ENCODE measurements at places on chromosomes 3 and 15.

- DNase-seq = no peak
These were observed 7.3 kb downstream of the KIF23 start for GRCh38 chr15:69421498-69421897.

DNA sequence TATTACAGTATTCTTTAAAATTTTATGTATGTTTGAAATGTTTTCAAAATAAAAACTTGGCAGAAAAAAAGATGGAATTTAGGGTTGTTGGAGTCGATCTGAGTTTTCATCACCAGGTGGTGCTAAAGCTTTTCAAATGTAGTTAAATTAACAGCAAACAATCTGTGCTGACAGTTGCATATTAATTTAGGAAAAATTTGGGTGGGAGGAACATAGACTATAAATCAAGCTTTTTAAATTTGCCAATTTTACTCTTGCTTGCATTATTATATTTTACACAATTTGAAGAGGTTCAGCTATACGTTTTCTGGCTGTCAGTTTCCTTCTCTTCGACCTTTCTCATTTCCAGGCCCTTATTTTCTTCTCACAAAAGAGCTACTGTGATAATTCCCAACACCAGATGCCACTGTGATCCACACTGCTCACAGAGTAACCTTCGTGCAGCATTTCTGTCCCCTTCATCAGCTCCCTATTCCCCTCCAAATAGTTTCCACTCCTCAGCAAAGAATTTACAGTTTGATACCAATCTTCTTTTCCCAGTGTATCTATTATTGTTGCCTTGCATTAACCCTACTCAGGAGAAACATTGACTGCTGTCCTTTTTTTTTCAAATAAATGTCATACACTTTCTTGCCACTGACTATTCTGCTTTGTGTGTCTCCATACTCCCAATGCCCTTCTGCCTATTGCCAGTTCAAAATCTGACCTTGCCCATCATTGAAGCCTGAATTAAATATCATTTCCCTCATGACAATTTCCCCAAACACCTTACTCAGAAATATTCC, 53.4 kb upstream of the EIF5A2 start:
- DNase-seq = peak; percentile 51

DNA sequence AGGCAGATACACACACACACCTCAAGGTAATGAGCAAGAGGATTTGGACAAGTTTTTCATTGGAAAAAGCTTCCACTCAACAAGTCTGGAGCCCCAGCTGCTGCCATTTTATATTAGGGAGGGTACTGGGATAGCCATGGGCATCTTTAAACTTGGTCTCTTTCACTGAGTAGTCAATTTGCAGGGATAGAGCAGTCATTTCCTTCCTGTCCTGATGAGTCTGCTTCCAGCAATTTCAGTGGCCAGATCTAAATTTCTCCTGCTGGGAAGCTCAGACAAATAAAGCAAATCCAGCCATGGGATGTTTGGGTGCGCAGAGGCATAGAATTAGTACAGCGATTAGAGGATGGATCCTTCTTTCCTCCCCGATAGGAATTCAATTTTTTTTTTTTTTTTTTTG, 874 bp upstream of the ERC2 start:
- DNase-seq = no peak

GRCh38 chr3:52004163-52004787, 8.6 kb upstream of the RPL29 start:
- DNase-seq = no peak

DNA sequence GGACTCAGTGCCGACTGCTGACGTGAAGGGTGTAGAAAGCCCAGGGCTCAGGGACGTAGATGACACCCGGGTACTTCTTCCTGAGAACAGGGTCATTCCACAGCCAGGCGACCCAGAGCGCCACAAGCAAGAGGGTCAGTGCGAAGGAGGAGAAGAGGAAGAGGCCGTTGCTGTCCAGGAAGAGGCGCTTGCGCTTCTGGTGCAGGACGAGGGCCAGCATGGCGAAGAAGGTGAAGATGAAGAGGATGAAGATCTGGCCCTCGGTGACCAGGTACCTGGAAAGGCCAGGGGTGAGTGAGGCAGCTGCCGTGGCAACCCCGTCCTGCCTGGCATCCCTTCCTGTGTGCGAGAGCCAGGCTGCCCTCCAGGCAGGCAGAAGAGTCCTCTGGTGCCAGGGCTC, 3.0 kb upstream of the CALML4 start:
- DNase-seq = no peak

DNA sequence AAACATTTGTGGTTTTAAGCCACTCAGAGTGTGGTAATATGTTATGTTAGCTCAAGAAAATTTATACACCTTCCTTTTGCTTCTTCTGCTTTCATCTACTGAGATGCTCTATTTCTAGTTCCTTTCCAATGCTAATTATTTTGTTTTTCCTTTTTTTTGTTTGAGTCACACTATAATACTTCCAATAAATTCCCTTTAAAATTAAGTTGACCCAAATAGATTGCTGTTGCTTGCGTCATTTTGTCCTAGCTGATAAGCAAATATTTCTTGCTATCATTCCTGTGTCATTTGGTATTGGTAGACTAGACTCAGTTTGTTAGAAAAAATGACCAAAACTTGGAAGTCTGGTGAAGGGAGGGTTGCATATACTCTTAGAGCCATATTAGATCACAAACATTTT, 437.0 kb upstream of the CNTN6 start:
- no peak for DNase-seq

DNA sequence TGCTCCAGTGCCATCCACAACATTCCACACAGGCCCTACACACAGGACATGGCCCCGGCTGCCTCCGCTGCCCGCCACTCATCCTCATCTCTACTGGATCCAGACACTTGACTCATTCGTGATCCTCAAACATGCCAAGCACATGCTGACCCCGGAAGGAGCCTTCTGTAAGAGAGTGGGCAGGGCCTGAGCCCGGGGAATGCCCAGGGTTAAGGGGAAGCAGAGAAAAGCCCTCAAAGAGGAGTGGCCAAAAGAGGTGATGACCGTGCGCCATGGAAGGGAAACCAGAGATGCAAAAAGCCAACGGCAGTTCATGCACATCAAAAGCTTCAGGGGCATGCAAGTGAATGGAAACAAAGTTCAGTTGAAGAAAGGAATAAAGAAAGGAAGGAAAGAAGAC, 46.1 kb downstream of the RFTN1 start:
- DNase-seq = no peak

GRCh38 chr15:86540840-86541467, 461.3 kb downstream of the AGBL1 start:
- DNase-seq = no peak

GRCh38 chr3:174002543-174002942, 605.0 kb downstream of the NLGN1 start:
- DNase-seq = no peak

DNA sequence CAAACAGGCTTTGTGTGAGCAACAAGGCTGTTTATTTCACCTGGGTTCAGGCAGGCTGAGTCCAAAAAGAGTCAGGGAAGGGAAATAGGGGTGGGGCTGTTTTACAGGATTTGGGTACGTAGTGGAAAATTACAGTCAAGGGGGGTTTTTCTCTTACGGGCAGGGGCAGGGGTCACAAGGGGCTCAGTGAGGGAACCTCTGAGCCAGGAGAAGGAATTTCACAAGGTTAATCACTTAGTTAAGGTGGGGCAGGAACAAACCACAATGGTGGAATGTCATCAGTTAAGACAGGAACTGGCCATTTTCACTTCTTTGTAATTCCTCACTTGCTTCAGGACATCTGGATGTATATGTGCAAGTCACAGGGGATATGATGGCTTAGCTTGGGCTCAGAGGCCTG, 1592.8 kb upstream of the GBE1 start:
- DNase-seq = no peak

DNA sequence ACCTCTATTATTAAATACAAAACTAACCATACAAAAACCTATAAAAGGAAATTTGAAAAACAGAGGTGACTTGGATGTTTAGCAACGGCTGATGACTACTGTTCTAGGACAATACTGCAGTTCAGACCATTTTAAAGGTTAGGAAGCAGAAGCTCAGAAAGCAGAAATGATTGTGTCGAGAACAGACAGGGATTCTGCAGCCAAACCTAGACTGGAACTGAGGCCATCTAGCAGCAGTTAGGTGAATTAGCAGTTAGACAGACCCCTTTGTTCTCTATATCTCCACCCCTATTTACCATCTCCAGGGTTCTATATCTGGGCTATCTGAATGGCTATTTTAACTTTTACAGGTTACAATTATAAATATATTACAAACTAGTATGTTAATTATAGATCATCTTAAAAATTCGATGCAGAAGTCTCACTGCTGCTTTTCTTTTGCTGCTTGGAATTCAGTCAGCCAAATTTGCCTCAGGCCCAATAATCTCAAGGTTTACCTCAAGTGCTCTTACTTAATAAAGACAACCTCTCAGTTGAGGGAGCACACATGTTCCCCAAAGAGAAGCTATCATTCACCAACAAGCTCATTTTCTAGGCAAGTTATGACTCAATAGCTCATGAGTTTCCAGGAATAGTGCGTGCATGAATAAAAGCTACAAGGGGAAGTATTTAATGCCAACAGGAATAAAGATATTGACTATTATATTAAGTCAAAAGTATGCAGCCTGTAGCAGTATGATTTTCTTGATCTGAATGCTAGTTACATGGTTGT, 9.3 kb upstream of the IL1RAP start:
- no peak for DNase-seq

- DNase-seq = no peak
These were observed 50.1 kb upstream of the TLE3 start for GRCh38 chr15:70147778-70148177.

GRCh38 chr3:157409516-157409915, 27.1 kb upstream of the PTX3 start:
- DNase-seq = no peak

GRCh38 chr3:14553871-14554270, 13.7 kb upstream of the GRIP2 start:
- no peak for DNase-seq

DNA sequence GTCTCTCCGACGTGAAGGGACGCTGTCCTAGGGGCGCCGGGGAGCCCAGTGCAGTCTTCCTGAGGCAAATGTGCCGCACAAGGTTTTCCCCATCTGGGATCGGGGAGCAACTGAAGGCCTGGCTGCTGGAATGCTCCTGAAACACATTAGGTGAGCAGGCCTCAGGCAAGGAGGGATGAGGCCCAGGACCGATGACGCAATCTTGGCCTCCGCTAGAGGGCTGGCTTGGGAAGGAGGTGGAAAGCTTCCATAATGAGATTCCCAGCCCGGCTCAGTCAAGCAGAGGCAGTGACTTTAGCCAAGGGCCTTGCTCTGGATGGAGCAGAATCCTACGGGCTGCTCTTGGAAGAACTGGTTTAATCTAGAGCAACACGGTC, 50.8 kb downstream of the CPN2 start:
- no peak for DNase-seq

DNA sequence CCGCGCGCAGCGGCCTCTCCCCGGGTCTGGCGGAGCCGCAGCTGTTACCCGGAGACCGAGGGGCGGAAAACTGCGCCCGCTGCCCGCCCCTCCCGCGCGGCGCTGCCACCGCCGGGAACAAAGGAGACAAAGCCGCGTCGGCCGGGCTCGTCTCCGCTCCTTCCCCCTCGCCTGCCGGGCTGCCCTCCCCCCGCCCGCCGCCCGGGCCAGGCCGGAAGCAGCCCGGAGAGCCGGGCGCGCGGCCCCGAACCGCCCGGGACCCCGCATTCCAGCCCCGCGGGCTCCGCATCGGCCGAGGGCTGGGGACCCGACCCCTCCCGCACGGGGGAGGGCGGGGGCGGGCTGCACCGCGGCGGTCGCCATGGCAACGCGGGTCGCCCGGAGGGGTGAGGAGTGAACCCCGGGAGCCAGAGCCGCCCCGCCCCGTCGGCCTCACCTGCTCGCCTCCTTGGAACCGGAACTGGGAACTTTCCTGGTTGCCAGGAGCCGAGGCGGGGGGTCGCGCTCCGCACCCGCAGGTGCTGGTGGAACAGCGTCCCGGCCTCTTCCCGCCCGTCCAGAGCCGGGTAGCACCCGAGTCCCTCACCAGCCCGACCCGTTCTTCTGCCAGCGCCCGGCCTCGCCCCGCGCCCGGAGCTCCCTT, 448 bp downstream of the PLXNB1 start:
- no peak for DNase-seq

GRCh38 chr15:72196409-72197040, 1.1 kb downstream of the GRAMD2A start:
- no peak for DNase-seq

GRCh38 chr3:149101641-149102040, 15.3 kb upstream of the HLTF start:
- no peak for DNase-seq

DNA sequence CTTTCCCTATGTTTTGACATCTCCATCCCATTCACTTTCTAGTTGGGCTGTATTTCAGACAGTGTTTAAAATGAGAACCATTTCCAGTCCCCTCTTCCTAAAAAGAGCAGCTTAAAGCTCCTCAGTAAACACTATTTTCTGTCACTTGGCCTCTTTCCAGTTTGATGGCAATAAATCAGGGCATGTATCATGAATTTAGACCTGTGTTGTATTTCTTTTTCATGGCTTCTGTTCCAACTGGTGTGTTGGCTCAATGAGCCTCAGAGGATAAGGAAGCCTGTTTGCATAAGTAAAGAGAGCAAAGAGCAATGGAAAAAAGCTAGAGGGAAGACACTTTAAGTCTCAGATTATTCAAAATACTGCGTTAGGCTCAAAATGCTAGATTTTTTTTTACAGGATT, 7.2 kb downstream of the CCDC80 start:
- DNase-seq = no peak

- DNase-seq = no peak
These were observed 63.7 kb downstream of the KLF15 start for GRCh38 chr3:126293370-126294082.

DNA sequence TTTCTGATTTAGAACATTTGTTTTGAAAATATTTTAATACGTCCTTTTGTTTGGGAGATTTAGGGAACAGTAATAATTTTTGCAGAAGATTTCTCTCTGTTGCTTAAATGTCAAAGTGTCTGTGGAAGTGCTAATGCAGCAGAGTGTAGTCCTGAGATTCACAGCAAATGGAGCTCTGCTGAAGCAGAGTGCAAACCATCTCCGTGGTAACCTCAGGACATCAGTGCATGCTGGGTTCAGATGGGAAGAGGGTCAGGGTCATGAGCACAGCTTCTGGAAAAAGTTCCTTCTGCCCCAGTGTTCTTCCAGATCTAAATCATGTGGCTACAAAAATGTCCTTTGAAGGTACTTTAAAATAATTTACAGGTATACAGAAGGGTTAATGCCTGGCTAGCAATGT, 39.9 kb upstream of the SLC9A9 start:
- no peak for DNase-seq

DNA sequence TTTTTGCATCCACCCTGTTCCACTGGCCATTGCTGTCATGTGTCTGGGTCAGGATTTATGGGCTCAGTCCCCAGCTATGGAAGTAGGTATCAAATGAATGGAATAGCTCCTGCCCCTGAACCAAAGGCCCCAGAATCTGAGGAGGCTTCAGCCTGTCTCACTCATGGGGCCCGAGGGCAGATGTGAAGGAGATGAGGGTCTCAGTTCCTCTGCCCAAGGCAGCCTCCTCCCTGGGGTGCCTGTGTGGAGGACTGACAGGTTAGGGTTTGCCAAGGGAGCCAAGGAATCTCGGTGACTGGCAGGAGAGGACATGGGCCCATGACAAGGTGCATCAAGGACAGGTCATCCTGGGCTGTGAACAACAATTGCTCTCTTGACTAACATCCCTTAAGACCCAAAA, 70.4 kb downstream of the CPN2 start:
- DNase-seq = no peak

GRCh38 chr3:14740983-14741382, 66.0 kb downstream of the C3orf20 start:
- DNase-seq = no peak

All from hematopoietic multipotent progenitor cell treated with erythropoietin and hydrocortisone succinate and interleukin-3 and kit ligand, for 8 days (in vitro differentiated cells).